Activated CD8-positive, alpha-beta memory T cell treated with anti-CD3 and anti-CD28 coated beads, Interleukin-2, amount 50 U/mL, for 4 hours (primary cell): ENCODE measurements at places on chromosomes 16 and 17.

- peak; percentile 64 for DNase-seq
Measured at GRCh38 chr17:3963237-3964201, 718 bp downstream of the ATP2A3 start.

GRCh38 chr17:72705905-72706395 lies 386.5 kb downstream of the SLC39A11 start:
- DNase-seq, result no peak

DNA sequence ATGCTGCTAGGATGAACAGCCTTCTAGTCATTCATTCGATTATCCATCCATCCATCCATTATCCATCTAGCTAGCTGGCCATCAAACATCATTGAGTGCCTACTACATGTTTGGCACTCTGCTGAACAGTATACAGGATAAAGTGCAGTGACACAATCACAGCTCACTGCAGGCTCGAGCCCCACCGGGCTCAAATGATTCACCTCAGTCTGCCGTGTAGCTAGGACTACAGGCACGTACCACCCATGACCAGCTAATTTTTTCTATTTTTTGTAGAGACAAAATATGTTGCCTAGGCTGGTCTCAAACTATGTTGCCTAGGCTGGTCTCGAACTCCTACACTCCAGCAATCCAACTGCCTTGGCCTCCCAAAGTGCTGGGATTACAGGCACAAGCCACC lies 50.0 kb downstream of the SSH2 start:
- no peak for DNase-seq

- no peak for DNase-seq
Measured at GRCh38 chr17:78675836-78676235, 98.6 kb upstream of the DNAH17 start.

- no peak for DNase-seq
Measured at GRCh38 chr16:69266334-69267063, 44.7 kb upstream of the VPS4A start.

GRCh38 chr16:69724414-69724873 lies 1.9 kb downstream of the NQO1 start:
- no peak for DNase-seq

GRCh38 chr17:40134184-40134583 lies 6.2 kb upstream of the CASC3 start:
- no peak for DNase-seq

- DNase-seq, result no peak
Measured at GRCh38 chr16:52367821-52368220, 179.1 kb downstream of the TOX3 start.

- DNase-seq, result no peak
Measured at GRCh38 chr17:40722241-40722640, 18.7 kb upstream of the KRT24 start.

DNA sequence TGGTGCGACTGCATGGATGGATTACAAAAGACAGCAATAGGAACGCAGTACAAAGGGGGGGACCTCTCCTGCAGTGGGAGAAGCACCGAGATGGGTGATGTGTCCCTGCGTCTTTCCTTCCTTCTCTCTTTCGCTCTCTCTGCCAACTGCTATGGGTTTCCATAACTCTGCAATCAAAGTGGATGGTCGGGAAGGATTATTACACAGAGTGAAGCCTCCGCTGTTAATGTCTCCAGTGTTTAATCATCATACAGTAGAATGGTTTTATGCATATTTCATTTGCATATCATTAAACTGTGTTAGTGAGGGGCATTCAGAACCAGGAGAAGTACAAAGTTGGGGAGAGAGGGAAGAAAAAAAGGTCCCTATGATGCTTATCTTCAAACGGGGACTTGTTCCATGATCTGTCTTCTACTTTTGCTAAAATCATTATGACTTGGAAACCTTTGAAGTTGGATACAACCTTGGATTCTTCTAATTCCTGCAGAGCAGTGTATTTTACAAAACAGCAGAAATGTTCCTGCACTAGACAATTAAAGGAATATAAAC lies 255.9 kb upstream of the PMFBP1 start:
- no peak for DNase-seq

GRCh38 chr17:59698143-59698542 lies 9.1 kb downstream of the PTRH2 start:
- no peak for DNase-seq

GRCh38 chr17:52648995-52649394 lies 490.5 kb upstream of the CA10 start:
- DNase-seq, result no peak

DNA sequence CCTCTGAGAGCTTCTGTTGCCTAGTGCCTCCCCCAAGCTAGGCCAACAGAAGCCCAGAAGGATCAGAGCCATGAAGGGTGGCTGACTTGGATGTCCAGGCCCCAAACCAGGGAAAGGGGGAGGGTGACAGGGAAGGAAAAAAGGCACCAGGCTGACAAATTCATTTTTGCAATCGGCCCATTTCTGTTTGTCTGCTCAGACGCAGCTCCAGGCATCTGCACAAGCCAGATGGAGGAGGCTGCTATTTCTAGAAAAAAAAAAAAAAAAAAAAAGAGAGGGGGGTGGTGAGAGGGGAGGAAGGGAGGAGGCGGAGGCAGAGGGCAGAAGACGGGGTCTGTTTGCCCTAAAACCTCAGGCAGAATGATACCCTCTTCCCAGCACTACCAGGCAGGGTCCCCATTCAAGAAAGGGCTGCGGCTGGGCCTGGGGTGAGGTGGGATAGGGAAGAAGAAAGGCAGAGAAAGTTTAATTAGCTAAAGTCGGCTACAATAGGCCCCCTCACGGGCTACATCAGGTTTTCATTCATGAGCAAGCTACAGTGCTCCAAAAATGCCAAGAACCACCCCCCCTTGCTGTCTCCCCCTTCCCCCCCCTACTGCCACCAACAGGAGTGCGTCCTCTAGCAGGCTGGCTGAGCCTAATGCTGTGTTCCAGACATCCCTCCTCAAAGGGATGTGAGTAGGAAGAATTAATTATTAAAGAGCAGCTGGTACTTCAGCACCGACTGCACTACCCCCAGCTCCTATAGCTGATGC lies 2.4 kb downstream of the HDAC5 start:
- no peak for DNase-seq

DNA sequence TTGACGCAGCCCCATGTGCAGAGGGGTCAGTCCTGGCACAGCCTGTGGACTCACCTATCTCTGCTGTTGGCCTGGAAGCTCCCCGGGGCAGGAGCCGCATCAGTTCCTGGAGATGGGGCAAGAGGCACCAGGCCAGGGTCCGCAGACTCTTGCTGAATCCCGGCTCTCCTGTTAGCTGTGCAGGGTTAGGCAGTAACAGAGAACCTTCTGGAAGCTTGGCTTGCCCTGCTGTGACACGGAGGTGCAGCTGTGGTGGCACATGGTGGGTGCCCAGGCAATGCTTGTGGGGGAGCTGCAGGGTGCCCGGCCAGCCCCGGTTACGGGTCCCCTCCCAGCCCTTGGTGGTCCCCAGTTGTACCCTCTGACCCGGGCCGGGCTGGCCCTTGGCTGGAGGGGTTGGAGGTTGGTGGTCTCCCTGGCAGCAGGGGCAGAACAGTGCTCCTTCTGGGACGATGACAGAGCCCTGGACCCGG lies 26.0 kb upstream of the ZNF469 start:
- DNase-seq, result no peak

DNA sequence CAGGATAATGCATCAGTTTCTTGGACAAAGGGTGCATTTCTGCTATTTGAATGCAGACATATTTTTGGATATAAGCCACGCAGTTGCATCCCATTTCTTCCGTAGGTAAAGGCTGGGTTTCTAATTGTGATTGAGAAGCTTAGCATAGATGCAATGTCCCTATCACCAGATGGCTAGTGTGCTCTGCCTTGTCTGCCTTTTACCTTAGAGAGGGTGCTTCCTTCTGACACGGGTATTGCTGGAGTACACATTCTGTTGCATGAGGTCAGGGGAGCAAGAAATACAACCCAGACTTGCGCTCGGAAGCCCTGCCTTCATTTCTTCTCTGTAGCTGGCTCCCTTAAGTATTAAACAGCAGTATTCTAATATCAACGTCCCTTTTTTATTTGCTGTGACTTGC lies 337.4 kb downstream of the WWOX start:
- DNase-seq, result no peak

- DNase-seq, result no peak
Measured at GRCh38 chr17:78476973-78477372, 98.5 kb downstream of the PGS1 start.

DNA sequence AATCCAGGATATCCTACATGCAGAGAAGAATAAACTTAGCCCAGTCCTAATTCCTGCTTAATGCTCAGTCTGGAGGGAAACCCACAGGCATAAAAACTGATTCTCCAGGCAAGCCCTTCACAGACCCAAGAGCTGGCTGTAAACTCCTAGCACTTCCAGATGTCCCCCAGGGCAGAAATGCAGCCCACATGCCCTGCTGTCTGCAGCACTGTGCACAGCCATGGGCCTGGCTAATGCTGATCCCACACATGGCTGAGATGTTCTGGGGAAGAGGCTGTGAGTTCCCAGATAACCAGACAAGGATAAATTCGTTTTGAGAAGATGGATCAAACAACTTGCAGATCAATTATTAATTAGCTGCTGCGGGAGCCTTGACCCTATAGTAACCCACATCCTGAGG lies 148.4 kb downstream of the AATF start:
- no peak for DNase-seq

DNA sequence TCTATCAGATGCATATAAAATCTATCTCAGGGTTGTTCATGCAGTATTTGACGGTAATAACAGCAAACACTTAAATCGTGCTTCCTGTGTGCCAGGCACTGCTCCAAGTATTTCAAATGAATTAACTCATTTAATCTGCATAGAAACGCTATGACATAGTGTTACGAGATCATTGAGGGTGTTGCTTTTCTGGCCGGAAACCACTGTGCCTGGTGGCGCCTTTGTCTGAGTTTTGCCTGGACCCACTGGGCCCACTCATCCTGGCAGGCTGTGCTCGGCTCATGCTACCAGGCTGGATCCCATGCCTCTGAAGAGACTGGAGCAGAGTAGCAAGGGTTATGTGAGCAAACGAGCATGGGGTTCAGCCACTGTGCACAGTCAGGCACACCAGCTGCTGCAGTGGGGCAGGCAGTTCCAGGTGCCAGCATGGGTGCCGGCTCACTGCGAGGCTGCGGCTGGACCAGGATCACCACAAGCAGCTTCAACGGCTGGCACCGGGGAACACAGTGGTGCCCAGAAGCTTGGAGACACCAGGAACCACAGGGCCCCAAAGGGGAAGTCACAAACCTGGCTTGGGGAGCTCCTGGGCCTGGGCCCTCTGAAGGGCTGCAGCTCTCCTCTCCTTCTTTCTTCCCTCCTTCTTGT lies 45.9 kb upstream of the CLEC19A start:
- DNase-seq, result no peak

DNA sequence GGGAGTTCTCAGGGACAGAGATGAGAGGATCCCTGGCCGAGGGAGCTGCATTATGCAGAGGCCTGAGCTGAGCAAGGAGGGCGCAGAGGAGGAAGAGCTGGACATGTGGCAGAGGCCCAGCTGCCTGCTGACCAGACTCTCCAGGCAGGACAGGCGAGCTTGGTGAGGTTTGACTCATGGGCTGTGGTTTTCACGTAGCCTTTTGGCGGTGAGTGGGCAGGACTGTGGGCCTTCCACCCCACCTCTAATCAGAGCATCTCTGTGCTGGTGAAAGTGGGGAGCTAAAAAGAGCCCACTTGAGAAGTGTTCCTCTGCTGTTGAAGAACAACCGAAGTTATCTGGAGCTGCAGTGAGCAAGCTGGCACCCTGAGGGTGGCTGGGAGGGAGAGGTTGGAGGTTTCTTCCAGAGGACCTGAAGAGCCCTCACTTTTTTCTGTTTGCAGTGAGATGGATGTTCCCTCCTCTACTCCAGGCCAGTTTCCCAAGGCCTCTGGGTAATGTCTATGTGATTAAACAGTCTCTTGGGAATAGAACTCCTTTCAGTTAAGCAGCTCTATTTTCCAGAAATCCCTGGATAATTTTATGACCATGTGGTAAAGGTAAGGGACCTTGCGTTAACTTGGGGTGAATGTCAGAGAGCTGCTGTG lies 11.9 kb downstream of the EPN2 start:
- DNase-seq, result no peak

- DNase-seq, result no peak
Measured at GRCh38 chr17:4326608-4327007, 39.9 kb downstream of the UBE2G1 start.

- DNase-seq, result no peak
Measured at GRCh38 chr17:72575542-72576233, 454.9 kb downstream of the SOX9 start.

DNA sequence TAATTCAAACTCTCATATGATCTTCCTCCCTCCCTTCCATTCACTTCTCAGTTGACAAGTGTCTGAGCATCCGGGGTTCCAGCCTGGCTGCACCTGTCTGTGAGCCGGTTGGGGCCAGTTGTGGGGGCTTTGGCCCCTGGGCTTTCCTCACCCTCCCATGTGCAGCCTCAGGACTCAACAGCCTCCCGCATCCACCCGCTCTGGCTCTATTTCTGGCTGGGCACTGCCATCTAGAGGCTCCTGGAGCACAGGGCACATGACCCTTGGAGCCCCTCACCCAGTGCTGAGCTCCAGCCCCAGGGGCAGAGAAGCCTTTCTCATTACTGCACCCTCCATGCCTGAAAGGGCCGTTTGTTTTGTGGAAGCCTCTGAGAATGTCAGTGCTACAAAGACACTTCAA lies 43.3 kb downstream of the HAPSTR1 start:
- peak; percentile 66 for DNase-seq

- no peak for DNase-seq
Measured at GRCh38 chr16:22007159-22007508, 777 bp upstream of the MOSMO start.

GRCh38 chr16:64469906-64470702 lies 651.8 kb downstream of the CDH11 start:
- DNase-seq, result no peak

DNA sequence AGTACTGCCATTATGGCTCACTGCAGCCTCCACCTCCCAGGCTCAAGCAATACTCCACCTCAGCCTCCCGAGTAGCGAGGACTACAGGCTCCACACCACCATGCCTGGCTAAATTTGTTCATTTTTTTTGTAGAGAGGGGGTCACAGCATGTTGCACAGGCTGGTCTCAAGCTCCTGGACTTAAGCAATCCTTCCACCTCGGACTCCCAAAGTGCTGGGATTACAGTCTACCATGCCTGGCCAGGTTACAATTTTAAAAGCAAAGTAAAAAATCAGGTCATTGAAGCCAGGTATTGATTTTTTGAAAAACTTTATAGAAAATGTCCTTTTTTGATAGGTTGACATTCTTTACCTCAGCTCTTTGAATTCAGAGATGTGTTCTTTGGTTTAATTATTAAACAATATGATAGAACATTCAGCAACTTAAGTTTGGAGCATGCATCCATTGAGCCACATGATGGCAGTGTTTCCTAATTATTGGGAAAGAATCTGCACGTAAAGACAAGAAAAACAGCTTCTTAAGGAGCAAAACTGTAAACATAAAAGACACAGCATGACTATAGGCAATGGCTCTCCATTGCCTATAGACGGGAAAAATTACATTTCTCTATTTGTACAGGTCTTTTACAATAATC lies 1.7 kb upstream of the SLC16A11 start:
- peak; percentile 44 for DNase-seq

DNA sequence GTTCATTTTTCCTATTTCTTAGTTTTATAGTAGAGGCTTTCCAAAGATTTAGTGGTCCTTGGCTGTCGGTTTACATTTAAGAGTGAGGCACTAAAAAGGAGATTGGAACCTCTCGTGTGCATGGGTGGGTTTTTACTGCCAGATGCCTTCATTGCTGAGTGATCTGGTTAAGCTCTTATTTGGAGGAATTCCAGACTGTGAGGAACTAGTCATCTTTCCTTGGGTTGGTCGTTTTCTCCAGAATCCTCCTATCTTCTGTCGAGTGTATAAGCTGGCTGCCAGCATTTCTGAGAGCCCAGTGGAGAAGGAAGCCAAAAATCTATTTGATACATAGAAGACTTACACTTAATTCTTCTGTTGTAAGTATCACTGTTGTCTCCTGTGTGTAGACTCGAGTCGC lies 22.6 kb downstream of the IST1 start:
- DNase-seq, result no peak
